Activated CD4-positive, alpha-beta T cell treated with anti-CD3 and anti-CD28 coated beads, Interleukin-2, amount 10 ng/mL, durations not matched to agents 24 days and 14 days (primary cell): ENCODE measurements at places on chromosomes 11 and 22. TPM values are rescaled to one million over a fixed set of nuclear protein-coding genes. Genes with fewer than 3 reads are reported as not detected.

TOM1 gene
- 16.8 and 18.7 TPM in 2 replicates for total RNA-seq

C11orf87 gene
- total RNA-seq = not detected in 2 replicates

FDXACB1 gene
- total RNA-seq = 8.8 and 10.0 TPM in 2 replicates

DNA sequence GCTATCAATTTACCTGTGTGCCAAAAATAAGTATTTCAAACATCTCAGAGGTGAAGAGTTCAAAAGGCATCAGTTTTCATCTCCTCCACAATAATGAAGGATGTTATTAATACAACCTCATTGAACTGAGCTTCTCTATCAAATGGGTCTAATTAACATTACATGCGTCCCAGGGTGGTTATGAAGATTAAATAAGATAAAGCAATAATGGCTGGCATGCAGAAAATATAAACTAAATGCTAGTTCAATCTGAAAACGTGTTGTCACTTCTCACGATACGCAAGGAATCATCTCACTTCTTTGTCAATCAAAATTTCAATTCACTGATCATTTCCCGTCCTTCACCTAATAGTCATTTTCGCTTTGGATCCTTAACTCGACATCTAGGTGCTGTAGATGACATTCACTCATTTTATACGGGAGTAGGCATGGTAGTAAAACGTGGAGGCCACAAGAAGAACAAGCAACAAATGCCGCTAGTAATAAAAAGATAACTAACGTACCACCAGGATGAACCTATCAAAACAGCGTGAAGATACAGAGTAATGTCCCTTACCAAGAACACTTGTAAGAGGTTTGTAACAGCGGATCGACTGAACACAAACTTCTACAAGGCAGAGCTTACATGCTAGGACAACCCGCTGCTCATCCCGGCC lies 918 bp downstream of the CHORDC1 start:
- H3K4me3 ChIP-seq = peak overlapping the region; percentile 92
- H3K4me1 ChIP-seq = peaks cover 36% of the 10 kb centered on the region
- peak overlapping the region; percentile 95 for H3K27ac ChIP-seq
- H3K36me3 ChIP-seq = peaks cover 35% of the 10 kb centered on the region
- no peak for DNase-seq

- H3K4me1 ChIP-seq = peaks cover 65% of the 10 kb centered on the region
- H3K27me3 ChIP-seq = no peaks in the 10 kb centered on the region
- H3K36me3 ChIP-seq = peaks cover 56% of the 10 kb centered on the region
- peak overlapping the region; percentile 90 for H3K4me3 ChIP-seq
- H3K27ac ChIP-seq = peak overlapping the region; percentile 100
- DNase-seq = peak; percentile 97
Observed at GRCh38 chr11:118338637-118339061, 3.9 kb downstream of the CD3D start.

DNA sequence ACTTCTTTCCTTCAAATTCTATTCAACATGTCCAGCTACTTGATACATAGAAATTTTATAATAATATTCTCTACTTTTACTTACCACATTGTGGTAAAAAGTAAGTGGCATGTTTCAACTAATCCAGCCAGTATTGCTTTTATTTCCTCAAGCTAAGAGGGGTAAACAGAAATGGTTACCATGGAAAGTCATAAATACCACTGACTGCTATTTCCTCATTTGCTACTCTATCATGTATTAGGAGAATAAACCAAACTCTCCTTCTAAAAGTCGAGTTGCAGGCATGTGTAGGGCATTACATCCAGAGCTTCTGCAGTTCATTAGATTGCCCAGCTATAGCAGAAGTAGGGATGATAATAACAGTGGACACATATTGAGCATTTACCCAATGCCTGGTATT lies 208.4 kb downstream of the MAML2 start:
- H3K27me3 ChIP-seq = no peaks in the 10 kb centered on the region
- H3K4me3 ChIP-seq = no peak overlapping the region
- peaks cover 21% of the 10 kb centered on the region for H3K36me3 ChIP-seq

DNA sequence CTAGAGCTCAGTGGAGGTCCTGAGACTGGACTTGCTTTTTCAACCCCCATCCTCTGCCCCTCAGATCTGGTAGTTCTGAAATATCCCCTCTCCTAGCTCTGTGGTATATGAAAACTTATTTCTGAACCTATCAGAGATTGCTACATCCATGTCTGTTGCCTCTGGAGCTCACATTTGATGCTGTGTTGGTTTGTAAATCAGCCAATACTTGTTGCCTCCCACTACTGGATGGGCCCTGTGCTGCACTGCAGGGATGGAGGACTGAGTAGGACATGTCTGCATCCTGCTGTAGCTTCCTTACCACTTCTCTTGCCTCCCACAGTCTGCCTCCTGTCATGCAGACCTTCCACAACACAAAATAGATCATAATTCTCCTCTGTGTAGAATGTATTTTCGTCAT lies 5.2 kb downstream of the OLFML1 start:
- H3K36me3 ChIP-seq = no peaks in the 10 kb centered on the region
- H3K27me3 ChIP-seq = peaks cover 2% of the 10 kb centered on the region
- no peak overlapping the region for H3K27ac ChIP-seq
- no peak overlapping the region for H3K4me3 ChIP-seq

GRCh38 chr11:123590296-123590912 lies 64.0 kb downstream of the SCN3B start:
- H3K27me3 ChIP-seq = no peaks in the 10 kb centered on the region
- no peak for DNase-seq
- H3K4me1 ChIP-seq = no peaks in the 10 kb centered on the region

DNA sequence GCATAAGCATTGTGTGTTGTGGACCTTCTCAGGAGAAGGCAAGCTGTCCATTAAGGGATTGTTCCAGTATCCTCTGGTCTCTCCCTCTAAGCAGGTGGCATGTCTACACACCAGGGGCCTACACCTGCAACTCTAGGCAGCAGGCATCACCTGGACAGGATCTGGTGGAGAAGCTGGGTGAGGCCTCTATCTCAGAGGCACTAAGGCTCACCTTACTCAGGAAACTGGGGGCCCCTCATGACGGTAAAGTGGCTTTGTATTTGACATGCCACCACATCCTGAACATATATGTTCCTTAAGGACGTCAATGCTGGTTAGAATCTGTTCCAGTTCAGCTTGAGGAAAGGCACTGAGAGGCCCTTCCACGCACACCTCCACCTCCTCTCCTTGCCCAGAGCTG lies 891.3 kb downstream of the OPCML start:
- H3K27me3 ChIP-seq = no peaks in the 10 kb centered on the region
- DNase-seq = no peak
- H3K27ac ChIP-seq = no peak overlapping the region
- no peaks in the 10 kb centered on the region for H3K36me3 ChIP-seq
- no peaks in the 10 kb centered on the region for H3K4me1 ChIP-seq

- H3K27ac ChIP-seq = peak overlapping the region; percentile 79
- H3K4me3 ChIP-seq = peak overlapping the region; percentile 100
- peaks cover 60% of the 10 kb centered on the region for H3K4me1 ChIP-seq
- peaks cover 80% of the 10 kb centered on the region for H3K36me3 ChIP-seq
Observed at GRCh38 chr11:93737904-93738612, 3.2 kb downstream of the TAF1D start.

GRCh38 chr11:117384045-117384444 lies 56.4 kb downstream of the CEP164 start:
- no peak for DNase-seq
- H3K27ac ChIP-seq = no peak overlapping the region
- peaks cover 10% of the 10 kb centered on the region for H3K36me3 ChIP-seq
